Activated CD4-positive, alpha-beta T cell treated with anti-CD3 and anti-CD28 coated beads for 36 hours (primary cell): ENCODE measurements at places on chromosomes 6 and 20. TPM values are rescaled to one million over a fixed set of nuclear protein-coding genes. Genes with fewer than 3 reads are reported as not detected.

The UBR2 gene
- 23.9 TPM for total RNA-seq

The CLDN20 gene
- total RNA-seq = not detected

The TOX2 gene
- 1.6 TPM for total RNA-seq

The PCSK2 gene
- not detected for total RNA-seq

The NFKBIL1 gene
- 19.0 TPM for total RNA-seq

The ULBP1 gene
- 5.0 TPM for total RNA-seq

The ADGRF4 gene
- not detected for total RNA-seq

The OLIG3 gene
- total RNA-seq = not detected

The LINC00237 gene
- not detected for total RNA-seq

The ZNF133 gene
- total RNA-seq = 8.8 TPM

The PRRT1 gene
- 0.43 TPM for total RNA-seq

The ZNF831 gene
- 7.0 TPM for total RNA-seq

The ZNF337 gene
- 12.6 TPM for total RNA-seq

The LY86 gene
- 1.5 TPM for total RNA-seq

The HFE gene
- total RNA-seq = 1.1 TPM

The MDFI gene
- total RNA-seq = not detected

The HTR1E gene
- total RNA-seq = not detected
